ENCODE measurements at places on chromosomes 6 and 20. TPM values are rescaled to one million over a fixed set of nuclear protein-coding genes. Genes with fewer than 3 reads are reported as not detected.

The RNF217 gene
- total RNA-seq, result 1.9 TPM

DNA sequence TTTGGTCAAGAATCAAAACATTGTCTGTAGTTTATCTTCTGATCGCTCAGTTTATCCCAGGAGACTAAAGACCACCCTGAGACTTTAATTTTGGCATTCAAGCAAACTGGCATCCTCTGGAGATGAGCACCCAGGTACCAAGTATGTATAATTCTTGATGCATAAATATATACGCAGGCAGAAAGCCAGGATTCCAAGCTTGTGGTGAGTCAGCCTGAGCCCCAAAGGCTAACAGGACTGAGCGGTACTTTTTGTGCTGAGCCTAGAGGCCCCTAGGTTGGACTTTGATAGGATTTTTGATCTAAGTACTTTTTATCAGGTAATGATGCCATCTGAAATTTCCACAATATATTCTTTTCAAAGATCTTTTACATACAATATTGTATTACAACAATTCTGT lies 301.3 kb downstream of the TFAP2B start:
- DNase-seq, result no peak
- H3K36me3 ChIP-seq, result no peaks in the 10 kb centered on the region
- H3K27ac ChIP-seq, result no peak overlapping the region

DNA sequence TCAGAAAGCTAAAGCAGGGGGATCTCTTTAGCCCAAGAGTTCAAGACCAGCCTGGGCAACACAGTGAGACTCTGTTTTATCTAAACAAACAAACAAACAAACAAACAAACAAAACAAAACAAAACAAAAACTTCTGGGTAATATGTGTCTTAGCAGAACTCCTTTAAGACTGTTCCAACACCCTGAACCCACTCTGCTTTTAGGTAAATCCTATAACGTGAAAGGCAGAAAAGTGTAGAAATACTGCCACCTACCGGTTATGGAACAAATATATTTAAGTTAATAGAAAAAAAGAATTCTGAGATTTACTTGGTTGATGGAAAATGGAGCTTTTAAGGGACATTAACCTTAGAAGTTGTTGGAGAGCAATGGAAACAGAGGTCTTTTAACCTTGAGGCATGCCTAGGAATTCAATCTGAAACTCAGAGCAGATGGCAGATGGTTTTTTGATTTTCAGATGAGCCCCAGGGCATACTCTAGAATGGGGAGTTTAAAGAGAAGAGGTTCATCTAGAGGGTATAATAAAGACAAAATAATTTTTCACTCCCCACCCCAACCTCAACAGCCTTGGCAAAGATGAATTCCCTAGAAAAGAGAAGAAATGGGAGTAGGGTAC lies 38.5 kb downstream of the SOD2 start:
- no peak overlapping the region for H3K27ac ChIP-seq
- no peaks in the 10 kb centered on the region for H3K36me3 ChIP-seq
- no peak overlapping the region for H3K4me3 ChIP-seq
- no peaks in the 10 kb centered on the region for H3K27me3 ChIP-seq
- H3K4me1 ChIP-seq, result no peaks in the 10 kb centered on the region
- no peak for DNase-seq

The TRIM39 gene
- 18.8 TPM for total RNA-seq

- H3K27me3 ChIP-seq, result no peaks in the 10 kb centered on the region
- DNase-seq, result no peak
- H3K4me1 ChIP-seq, result no peaks in the 10 kb centered on the region
Measured at GRCh38 chr20:9144643-9145042, 75.8 kb downstream of the PLCB4 start.

DNA sequence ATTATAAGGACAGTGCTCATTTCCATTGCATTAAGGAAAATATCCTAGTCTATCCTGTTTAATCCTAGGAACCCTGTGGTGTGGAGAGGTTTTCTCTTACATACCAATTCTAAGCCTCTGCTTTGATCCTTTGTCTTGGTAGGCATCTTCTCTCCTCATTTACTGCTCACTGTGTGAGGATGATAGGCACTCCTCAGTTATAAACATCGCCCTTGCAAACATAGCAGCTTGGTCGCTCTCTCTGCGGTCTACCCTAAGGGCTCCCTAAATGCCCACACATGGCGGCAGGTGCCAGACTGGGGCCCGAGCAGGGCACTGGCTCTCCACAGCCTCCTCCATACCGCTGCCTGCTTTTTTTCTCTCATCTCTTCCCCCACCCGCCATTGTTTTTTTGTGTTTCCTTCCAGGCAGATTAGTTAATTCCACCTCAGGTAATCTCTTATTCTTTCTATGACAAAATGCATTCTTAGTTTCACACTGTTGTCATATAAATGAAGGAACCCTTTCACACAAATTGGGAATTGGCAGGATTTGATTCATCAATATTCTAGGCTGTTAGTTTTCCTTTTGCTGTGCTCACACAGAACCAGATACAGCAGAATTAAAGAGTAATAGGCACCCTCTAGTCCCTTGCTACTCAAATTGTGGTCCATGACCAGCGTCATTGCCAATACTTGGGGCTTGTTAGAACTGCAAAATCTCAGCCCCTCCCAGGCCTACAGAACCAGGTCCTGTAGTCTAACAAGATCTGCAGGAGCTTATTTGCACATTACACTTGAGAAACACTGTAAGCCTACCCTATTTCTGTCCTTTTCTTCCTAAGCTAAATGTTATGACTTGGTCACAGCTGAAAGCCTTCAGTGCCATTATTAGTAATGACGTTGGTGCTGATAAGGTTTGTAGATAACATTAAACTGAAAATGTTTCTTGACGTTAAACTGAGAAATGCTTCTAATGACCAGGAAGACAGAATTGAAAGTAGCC lies 36.3 kb downstream of the CARMIL1 start:
- no peak for DNase-seq
- peaks cover 25% of the 10 kb centered on the region for H3K4me1 ChIP-seq
- H3K27me3 ChIP-seq, result no peaks in the 10 kb centered on the region
- H3K27ac ChIP-seq, result no peak overlapping the region
- no peaks in the 10 kb centered on the region for H3K36me3 ChIP-seq

Measured in activated T-cell treated with anti-CD3 and anti-CD28 coated beads, Interleukin-2, amount 50 U/mL, for 72 hours (primary cell).